ENCODE measurements at places on chromosomes 7 and 10. TPM values are rescaled to one million over a fixed set of nuclear protein-coding genes. Genes with fewer than 3 reads are reported as not detected.
A peak's percentile ranks its signal among the peaks of the same experiment; 100 is the strongest.

DNA sequence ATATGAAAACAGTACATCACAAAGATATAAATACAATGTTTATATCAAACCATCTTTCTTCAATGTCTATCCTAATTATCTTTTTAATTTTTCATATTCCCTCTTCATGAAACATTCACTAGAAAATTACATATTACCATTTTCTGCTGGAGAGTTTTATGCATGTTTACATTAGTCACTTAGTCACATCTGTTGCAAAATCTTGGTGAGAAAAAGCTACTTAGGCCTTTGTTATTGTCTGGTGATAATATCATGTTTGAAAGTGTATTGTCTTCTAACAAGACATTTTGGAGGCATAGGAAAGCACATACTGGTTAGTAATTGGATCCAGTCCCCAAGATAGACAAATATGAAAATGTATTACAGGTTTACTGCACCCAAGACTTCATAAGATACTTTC, 163.6 kb downstream of the GNAI1 start:
- no peaks in the 10 kb centered on the region for H3K27me3 ChIP-seq
- peaks cover 2% of the 10 kb centered on the region for H3K36me3 ChIP-seq
- no peak overlapping the region for H3K4me3 ChIP-seq
- peaks cover 9% of the 10 kb centered on the region for H3K4me1 ChIP-seq
- no peak for DNase-seq

GRCh38 chr10:119654540-119654939, 3.4 kb downstream of the BAG3 start:
- peaks cover 4% of the 10 kb centered on the region for H3K36me3 ChIP-seq
- H3K4me1 ChIP-seq = peaks cover 69% of the 10 kb centered on the region
- H3K4me3 ChIP-seq = peak overlapping the region; percentile 63

GRCh38 chr7:30968294-30968693, 4.5 kb downstream of the GHRHR start:
- peaks cover 67% of the 10 kb centered on the region for H3K27me3 ChIP-seq
- no peak overlapping the region for H3K27ac ChIP-seq
- H3K4me1 ChIP-seq = no peaks in the 10 kb centered on the region
- DNase-seq = no peak
- no peaks in the 10 kb centered on the region for H3K36me3 ChIP-seq

DNA sequence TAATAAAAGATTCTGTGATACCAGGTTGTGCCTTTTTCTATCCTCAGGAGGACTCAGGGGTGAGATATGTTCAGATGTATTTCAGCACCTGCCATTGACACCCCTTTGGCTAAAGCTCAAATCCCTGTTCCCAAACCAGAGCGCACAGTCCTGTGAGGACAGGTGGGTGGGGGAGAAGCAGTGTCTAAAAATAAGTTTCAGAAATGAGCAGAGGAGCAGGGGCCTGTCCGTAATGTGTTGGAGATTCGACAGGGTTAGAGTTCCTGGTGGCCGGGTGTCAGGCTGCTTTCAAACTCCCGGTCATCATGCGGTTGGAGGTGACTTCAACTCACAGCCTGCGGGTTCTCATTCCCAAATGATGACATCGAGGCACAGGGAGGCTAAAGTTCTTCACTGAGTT, 211.5 kb downstream of the KLF6 start:
- H3K27ac ChIP-seq = no peak overlapping the region
- no peak overlapping the region for H3K4me3 ChIP-seq
- no peak for DNase-seq
- no peaks in the 10 kb centered on the region for H3K27me3 ChIP-seq
- no peaks in the 10 kb centered on the region for H3K36me3 ChIP-seq

DNA sequence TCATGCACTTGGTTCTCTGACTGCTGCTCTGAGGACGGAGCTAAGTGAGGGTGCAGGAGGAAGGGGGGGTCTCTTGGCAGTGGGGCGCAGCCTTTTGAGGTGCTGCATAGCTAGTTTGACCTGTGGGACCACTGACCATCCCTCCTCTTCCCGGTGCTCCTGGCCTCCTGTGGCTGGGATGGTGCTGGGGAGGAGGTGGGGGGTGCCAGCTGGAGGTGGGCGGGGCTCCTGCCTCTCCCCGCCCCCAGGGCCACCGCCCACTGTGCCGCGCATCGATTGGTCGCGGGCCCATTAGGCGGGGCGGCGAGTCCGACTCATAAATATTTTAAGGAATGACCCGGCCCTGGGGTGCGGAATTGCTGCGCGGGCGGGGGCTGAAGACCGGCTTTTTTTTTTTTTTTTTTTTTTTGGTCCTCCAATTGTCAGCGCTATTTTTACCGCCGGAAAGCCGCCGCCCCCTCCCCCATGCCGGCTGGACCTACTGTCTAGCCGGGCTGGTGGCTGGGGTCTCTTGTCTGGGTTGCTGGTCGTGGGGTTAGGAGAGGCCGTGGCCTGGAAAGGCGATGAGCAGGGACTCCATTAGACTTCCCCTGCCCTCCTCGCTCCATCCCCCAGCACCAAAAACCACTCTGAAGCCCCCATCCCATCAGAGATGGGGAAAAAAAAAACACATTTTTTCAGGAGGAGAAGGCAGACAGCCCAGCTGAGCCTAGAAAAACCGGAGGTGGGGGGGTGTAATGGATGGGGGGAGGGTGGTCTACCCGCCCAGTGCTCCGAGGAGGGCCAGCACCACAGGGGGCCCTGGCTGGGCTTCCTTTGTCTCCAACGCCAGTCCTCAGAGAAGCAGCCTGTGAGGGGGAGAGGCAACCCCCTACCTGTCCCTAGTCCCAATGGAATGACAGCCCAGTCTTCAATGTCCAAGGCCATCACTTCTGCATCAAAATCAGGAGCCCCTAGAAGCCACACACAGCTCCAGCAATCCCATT, 6.4 kb downstream of the SH2B2 start:
- DNase-seq = no peak
- no peaks in the 10 kb centered on the region for H3K36me3 ChIP-seq
- H3K4me1 ChIP-seq = peaks cover 22% of the 10 kb centered on the region
- no peak overlapping the region for H3K27ac ChIP-seq

GRCh38 chr7:99437946-99438572, 539 bp downstream of the PTCD1 start:
- DNase-seq = no peak
- peak overlapping the region; percentile 96 for H3K27ac ChIP-seq
- peak overlapping the region; percentile 99 for H3K4me3 ChIP-seq
- H3K4me1 ChIP-seq = peaks cover 23% of the 10 kb centered on the region
- no peaks in the 10 kb centered on the region for H3K27me3 ChIP-seq

DNA sequence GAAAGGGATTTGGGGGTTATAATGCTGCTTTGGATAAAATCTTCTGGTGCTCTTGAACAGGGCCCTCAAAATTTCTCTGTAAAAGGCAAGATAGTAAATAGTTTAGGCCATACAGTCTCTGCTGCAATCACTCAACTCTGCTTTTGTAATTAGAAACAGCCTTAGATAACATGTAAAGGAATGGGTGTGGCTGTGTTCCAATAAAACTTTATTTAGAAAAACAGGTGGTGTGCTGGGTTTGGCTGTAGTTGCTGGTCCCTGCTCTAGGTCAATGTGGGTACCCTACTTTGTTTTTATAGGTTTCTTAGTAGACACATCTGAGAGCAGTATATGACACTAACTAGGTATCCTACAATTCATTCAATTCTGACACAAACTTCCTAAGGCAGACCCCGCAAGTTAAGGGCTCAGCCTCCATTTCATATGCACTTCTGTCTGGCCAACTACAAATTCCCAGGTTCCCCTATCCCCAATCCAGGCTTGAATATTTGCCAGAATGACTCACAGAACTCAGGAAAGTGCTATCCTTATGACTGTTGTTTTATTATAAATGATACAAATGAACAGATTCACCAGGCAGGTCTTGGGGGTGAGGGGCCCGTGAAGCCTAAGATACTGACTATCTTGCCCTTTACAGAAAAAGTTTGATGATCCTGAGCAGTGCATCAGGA, 349.9 kb downstream of the RPS24 start:
- DNase-seq = no peak
- H3K4me3 ChIP-seq = no peak overlapping the region
- H3K4me1 ChIP-seq = peaks cover 1% of the 10 kb centered on the region
- peaks cover 63% of the 10 kb centered on the region for H3K27me3 ChIP-seq
- no peaks in the 10 kb centered on the region for H3K36me3 ChIP-seq
- H3K27ac ChIP-seq = no peak overlapping the region

DNA sequence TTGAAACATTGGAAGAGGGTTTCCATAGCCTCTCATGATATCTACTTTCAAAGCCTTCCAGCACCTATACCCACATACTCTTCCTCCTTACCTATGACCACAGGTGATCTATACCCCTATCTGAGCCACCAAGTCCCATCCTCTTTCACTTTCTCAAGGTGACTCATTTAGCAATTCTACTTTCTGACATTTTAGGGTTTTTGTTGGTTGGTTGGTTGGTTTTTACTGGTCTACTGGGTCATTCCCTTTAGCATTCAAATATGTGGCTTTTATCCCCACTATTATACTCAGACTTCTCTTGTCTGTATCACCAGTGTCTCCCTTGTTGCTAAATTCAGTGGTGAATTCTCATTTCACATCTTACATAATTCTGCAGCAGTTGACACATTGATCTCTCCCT, 130.4 kb upstream of the STEAP4 start:
- no peak for DNase-seq
- no peaks in the 10 kb centered on the region for H3K27me3 ChIP-seq
- no peak overlapping the region for H3K4me3 ChIP-seq
- no peaks in the 10 kb centered on the region for H3K36me3 ChIP-seq

GRCh38 chr7:132446260-132446659, 130.0 kb downstream of the PLXNA4 start:
- peaks cover 7% of the 10 kb centered on the region for H3K36me3 ChIP-seq
- no peak for DNase-seq
- no peak overlapping the region for H3K4me3 ChIP-seq

DNA sequence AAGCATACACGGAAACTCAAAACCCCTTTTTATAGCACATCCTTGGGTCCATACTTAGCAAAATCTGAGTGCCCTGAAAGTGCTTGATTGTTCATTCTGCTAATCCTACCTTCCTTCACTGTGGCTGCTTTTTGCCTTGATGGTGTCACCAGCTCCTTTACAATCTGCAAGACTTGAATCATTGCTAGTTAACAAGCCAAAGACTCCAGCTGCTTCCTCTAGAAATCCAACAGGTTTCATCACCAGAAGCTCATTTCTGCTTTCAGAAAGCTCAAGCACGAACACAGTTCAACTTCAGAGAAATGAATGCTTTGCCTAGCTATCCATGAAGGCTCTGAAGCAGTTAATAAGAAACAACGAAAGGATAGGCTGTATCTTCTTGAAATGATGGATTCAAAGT, 38.0 kb downstream of the USP6NL start:
- no peaks in the 10 kb centered on the region for H3K36me3 ChIP-seq
- H3K27ac ChIP-seq = no peak overlapping the region
- H3K4me1 ChIP-seq = peaks cover 3% of the 10 kb centered on the region
- DNase-seq = no peak

- no peaks in the 10 kb centered on the region for H3K36me3 ChIP-seq
- H3K27me3 ChIP-seq = no peaks in the 10 kb centered on the region
- peak overlapping the region; percentile 89 for H3K27ac ChIP-seq
- no peak for DNase-seq
- H3K4me3 ChIP-seq = peak overlapping the region; percentile 36
Observed at GRCh38 chr10:126247446-126247975, 140.8 kb downstream of the ADAM12 start.

DNA sequence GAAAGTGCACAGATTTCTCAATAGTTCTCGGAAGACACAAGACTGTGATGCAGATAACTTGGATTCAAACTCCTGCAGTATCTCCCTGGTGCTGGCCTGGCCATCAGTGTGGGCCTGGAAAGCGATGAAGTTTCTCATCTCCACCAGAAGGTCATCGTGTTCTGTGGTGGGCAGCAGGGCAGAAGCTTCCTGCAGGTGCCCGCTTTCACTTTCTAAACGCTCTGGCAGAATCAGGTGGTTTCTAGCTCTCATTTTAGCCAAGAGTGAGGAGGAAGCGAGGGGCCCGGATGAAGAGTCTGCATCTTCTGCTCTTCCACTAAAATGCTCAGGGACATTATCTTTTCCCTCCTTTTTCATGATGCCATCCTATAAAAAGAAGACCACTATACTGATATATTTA, 63.0 kb upstream of the DRGX start:
- no peak overlapping the region for H3K4me3 ChIP-seq
- no peaks in the 10 kb centered on the region for H3K4me1 ChIP-seq

DNA sequence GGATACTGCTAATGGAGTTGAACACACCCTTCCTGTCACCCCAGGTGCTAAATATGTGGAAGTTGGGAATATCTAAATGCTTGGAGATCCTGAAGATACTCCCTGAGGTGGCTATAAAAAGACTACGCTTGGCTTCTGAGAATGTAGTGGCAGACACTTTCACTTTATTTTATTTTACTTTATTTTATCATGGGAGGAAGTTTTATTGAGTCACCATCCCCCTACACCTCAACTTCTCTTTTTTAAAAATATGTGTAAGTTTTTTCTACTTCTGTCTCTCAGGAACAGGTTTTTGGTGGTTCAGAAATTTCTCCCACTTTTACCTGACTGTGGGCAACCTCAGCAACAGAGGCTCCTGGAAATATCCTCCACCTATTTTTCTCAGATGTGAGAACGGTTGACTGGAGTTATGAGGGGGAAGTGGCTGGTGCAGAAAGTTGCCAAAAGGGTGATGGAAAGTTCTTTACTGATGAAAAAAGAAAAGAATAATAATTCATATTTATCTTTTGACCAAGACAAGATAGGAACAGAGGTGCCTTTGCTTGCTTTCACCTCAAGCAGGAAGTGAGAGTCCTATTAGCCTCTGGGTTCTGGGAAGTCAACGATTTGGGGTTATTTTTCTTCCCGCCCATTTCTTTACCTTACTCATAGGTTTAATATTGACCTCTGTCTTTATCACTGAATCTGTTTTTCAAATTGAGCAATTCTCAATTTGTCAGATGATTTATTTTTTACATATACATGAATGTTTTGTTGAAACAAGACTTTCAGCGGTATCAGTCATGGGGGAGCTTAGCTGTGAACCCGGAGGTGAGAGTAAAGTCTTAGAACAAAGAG, 103.6 kb downstream of the AHR start:
- H3K27me3 ChIP-seq = no peaks in the 10 kb centered on the region
- H3K4me3 ChIP-seq = no peak overlapping the region
- no peak for DNase-seq
- no peak overlapping the region for H3K27ac ChIP-seq
- H3K4me1 ChIP-seq = peaks cover 29% of the 10 kb centered on the region
- peaks cover 4% of the 10 kb centered on the region for H3K36me3 ChIP-seq

CTAGE8 gene
- total RNA-seq = not detected

INSYN2A gene
- 4.6 TPM for total RNA-seq

SPDYE2B gene
- total RNA-seq = not detected

SEC61A2 gene
- 12.0 TPM for total RNA-seq

DUSP5 gene
- total RNA-seq = 11.0 TPM

ZNF467 gene
- 4.4 TPM for total RNA-seq

PTF1A gene
- total RNA-seq = not detected

BEND7 gene
- total RNA-seq = 12.4 TPM
